ENCODE measurements at places on chromosomes 6 and 20.

DNA sequence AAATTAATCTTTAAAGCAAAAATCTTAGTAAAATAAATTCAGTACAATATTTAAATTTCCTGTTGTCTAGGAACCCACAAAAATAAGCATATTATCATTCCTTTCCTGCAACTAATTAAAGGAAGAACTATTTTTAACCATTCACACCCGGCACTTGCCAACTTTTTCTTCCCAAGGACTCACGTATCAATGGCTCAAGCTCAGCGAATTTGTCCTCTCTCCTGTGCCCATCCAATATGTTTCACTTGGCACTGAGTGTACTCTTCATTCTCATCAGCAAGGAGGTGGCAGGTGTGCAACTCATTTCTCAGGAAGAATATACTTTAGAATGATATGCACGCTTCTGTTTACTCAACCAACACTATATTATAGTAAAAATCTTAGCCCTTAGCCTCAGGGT lies 419.4 kb downstream of the C6orf118 start:
- no peak for DNase-seq

GRCh38 chr6:2158596-2159271 lies 86.7 kb downstream of the GMDS start:
- DNase-seq = no peak

- no peak for DNase-seq
Observed at GRCh38 chr6:136887953-136888352, 34.1 kb upstream of the SLC35D3 start.

DNA sequence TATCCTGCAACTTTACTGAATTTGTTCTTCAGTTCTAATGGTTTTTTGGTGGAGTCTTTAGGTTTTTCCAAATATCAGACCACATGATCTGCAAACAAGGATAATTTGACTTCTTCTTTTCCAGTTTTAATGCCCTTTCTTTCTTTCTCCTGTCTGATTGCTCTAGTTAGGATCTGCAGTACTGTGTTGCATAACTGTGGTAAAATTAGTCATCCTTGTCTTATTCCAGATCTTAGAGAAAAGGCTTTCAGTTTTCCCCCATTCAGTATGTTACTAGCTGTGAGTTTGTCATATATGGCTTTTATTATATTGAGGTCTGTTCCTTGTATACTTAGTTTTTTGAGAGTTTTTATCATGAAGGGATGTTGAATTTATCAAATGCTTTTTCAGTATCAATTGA lies 4.3 kb downstream of the MICA start:
- no peak for DNase-seq

DNA sequence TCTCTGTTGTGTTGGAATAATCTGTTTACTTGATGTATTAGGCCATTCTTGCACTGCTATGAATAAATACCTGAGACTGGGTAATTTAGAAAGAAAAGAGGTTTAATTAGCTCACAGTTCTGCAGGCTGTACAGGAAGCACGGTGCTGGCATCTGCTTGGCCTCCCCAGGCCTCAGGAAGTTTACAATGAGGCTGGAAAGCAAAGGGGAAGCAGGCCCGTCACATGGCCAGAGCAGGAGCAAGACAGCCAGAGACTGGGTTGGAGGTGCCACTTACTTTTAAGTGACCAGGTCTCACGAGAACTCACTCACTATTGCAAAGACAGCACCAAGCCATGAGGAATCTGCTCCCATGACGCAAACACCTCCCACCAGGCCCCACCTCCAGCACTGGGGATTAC lies 50.6 kb upstream of the FUCA2 start:
- DNase-seq = no peak

GRCh38 chr6:44942201-44942600 lies 385.9 kb upstream of the RUNX2 start:
- no peak for DNase-seq

DNA sequence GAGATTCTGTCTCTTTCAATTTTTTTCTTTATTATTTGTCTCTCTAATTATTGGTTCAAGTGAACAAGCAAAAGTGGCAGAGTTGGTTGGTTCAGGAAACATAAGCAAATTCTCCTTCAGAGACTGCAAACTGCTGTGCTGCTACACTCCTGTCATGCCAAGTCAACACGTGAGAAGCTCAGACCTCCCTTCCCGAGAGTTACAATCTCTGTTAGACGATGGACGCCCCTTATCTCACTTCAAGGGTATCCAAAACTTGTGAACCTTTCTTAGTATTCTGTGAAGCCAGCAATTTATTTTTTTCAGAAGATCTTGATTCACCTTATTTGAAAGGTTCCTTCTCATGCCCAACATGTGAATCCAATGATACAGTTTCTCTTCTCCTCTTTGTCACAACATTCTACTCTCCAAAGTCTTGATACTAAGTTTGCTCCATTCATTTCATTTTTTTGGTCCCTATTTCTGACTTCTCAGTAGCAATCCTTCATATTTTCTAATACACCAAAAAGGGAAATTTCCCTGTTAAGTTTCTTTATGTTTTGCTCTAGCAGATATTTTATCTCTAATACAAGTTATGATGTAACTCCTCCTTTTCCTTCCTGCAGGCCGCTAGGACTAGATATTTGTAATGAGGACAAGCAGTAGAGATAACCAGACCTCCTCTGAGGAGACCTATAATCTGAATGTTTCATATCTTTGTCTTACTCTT lies 448.8 kb upstream of the CITED2 start:
- no peak for DNase-seq

DNA sequence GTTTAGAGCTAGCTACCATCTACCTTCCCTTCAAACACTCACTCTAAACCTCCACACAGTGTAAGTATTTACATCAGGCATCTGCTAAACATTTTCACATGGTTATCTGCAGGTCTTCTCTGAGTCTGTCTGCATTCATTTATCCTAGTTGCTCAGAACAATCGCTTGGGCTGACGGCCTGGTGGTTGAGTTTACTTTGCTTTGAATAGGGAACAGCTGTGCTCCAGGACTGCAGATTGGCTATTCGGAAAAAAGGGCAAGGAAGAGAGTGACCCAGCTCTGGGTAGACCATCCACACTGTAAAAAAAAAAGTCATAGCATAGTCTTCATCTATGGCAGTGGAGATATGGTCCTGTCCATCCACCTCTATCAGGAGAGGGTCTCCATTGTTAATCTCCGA lies 115.3 kb upstream of the ESR1 start:
- DNase-seq = no peak

DNA sequence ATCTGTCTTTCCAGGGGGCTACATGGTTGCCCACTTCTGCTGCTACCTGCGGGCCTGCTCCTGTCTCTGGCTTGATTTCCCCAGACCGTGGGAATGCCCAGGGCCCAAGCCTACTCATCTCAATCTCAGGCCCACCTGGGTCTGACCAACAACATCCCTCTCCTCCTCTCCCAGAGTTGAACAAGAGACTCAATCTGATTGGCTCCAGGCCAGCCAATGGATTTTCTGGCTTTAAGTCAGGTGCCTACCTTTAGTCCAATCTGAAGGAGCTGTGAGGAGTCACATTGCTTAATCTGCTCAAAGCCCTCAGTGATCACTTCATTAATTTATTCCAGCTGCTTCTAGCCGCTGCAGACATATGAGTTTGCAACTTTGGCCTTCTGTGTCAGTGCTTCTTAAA lies 162.4 kb upstream of the KCNG1 start:
- no peak for DNase-seq

- DNase-seq = no peak
Observed at GRCh38 chr6:127317388-127318128, 25.9 kb downstream of the ECHDC1 start.

- no peak for DNase-seq
Observed at GRCh38 chr20:4635781-4636180, 85.9 kb upstream of the PRND start.

- DNase-seq = no peak
Observed at GRCh38 chr6:32115623-32116022, 6.5 kb upstream of the TNXB start.
